Activated B cell treated with CpG ODN at 0.5 μM for 24 hours (primary cell): ENCODE measurements at places on chromosomes 4 and X.

DNA sequence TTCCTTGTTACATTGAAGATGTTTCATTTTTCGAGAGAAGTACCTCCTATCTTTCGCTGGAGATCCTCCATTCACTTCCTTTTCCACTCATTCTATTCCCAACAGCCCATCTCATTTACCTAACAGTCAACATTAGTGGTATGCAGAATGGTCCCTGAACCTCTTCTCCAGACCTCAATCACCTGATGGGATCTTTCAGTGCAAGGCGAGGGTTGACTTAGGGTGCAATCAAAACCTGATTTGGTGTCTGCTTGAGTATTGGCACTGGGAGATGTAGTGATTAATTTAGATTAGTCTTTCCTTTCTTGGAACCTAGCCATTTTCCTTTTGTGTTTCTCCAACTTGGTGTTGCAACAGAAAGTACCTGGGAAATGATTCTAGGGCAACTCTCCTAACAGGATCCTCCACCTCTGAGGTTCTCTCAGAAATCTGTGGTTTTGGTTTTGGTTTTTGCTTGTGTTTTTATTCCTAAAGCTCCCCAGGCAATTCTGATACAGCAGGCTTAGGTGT is 18.4 kb downstream of the DDX3X start:
- DNase-seq = no peak

DNA sequence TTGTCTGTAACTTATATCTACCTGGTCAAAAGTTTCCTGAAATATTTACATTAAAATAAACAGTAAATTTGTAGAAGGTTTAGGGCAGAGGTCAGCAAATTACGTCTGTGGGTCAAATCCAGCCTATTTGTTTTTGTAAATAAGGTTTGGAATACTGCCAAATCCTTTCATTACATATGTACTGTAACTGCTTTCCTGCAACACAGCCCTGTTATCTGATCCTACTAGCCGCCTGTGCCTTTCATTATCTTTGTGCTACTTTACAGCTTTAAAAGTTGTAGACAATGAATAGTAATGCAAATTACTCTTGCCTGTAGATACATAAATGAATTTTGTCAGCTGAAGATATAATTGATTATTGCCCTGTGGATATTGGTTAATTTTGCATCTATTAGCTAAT is 369.6 kb upstream of the SLC7A11 start:
- DNase-seq = no peak

DNA sequence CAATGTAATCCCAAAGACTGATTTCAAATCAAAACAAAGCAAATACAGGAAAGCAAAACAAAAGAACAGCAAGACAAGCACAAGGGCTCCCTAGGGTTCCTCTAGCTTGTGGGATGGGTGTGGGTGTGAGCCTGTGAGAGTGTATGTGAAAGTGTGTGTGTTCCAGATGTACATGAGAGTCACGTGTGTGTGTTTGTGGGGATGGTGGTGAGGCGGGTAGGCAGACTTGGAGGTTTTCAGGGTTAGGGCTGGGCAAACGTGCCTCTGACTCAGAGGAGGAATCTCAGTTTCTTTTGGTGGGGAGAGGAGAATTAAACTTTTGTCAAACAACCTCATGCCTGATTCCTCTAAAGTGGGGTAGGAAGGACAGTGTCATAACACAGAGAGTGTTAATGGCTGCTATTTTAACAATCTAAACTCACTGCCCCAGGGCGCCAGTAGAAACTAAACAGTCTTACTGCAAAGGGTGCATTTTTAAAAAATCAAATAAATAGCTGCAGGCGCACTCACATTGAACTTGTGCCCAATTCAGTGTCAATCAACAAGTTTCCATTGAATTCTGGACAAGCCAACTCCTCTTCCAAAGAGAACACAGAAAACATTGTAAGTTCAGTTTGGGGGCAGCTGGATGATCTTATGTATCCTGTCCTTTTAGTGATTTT is 51.8 kb downstream of the CHRDL1 start:
- no peak for DNase-seq

DNA sequence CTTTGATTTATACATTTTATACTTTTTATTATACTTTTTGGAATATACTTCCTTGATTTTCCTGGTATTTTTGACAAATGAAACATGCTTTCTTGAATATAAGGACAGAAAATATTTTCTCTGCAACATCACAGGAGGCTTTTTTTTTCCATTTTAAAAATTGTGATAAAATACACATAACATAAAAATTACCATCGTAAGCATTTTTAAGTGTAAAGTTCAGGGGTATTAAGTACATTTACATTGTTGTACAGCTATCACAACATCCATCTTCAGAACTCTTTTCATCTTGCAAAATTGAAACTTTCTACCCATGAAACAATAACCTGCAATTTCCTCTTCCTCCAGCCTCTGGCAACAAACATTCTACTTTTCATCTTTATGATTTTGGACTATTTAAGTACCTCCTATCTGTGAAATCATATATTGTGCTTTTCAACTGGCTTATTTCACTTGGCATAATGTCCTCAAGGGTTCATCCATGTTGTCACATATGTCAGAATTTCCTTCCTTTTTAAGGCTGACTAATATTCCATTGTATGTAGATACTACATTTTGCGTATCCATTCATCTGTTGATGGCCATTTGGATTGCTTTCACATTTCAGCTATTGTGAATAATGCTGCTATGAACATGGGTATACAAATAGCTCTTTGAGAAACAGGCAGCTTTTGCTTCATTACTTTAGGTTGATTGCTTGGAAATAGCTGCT is 412.6 kb downstream of the RAPGEF2 start:
- no peak for DNase-seq

GRCh38 chr4:183201331-183201730 is 102.3 kb downstream of the WWC2 start:
- DNase-seq = no peak

DNA sequence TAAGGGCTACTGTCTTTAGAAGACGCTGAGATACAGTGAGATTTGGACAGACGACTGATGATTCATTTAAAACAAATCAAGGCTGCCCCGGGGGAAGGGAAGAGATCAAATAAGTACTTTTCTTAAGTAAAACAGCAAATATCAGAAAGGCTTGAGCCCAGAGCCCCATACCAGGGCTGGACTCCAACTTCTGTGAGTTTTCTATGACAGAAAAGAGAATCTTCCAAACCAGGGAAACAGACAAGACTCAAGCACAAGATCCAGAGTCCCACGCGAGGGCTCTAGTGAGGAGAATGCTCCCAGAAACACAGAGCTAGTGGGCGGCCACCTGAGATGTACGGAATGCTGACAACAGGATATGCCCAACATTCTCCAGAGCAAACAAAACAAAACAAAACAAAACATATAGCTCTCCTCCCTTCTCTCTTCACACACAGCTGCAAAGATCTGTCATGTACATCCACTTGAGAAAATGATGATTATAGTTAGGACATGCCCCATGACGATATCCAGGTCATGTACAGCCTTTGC is 13.1 kb downstream of the ACSL1 start:
- DNase-seq = no peak

DNA sequence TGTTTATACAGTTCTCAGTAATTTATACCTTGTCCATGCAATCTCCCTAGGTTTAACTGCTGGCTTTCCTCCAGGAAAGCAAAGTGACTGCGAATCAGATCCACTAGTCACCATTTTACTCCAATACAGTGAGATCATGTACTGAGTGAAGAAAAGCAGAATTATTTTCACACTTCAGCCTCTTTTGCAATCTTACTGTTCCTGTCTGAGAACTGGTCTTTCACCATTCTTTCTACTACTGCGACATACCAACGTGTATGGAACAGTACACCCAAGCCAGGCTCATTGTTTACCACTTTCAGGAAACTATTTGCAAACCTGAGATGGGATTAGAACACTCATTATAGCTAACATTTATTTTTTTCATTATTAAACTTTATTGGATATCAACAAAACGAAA is 8.0 kb upstream of the MSL3 start:
- no peak for DNase-seq

- no peak for DNase-seq
Observed at GRCh38 chr4:184392316-184392715, 82.0 kb downstream of the IRF2 start.

GRCh38 chrX:85112293-85112692 is 108.6 kb downstream of the APOOL start:
- no peak for DNase-seq

DNA sequence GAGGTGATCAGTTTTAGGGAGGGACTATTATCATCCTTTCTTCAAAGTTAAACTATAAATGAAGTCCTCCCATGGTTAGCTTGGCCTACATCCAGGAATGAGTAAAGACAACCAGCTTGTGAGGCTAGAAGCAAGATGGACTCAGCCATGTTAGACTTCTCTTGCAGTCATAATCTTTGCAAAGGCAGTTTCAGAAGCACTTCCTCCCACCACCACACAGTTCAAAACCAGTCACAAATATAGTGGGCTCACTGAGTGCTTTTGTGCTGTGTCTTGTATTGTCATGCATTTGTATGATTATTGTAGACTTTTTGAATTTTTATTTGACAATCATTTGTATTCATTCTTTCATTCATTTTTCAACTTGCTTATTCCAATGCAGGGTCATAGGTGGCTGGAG is 204.5 kb downstream of the ZNF674 start:
- no peak for DNase-seq

GRCh38 chr4:114191496-114191895 is 212.0 kb upstream of the ARSJ start:
- no peak for DNase-seq

DNA sequence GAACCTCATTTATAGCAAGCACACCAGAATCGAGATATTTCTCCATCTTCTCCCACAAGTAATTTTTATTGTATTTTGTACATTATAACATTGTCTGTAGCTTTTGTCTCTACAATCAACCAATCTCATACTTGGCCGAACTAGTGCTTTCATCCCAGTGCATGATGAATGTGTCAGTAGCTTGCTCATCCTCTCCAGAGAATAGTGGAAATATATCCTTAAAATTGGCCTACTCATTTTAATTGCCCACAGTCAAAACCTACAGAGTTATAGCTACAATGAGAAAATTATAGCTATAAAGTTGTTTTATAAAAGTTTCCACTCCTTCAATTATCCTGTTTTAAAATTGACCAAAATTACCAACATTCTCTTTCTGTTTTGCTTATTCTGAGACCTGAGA is 103.8 kb downstream of the MAPK10 start:
- no peak for DNase-seq

GRCh38 chrX:13780868-13781427 is 35.9 kb downstream of the GPM6B start:
- DNase-seq = no peak
